ENCODE measurements at places on chromosomes 2 and 18. TPM values are rescaled to one million over a fixed set of nuclear protein-coding genes. Genes with fewer than 3 reads are reported as not detected.

The COPS9 gene
- total RNA-seq, result 85.9 TPM

The RAX gene
- total RNA-seq, result not detected

The MALL gene
- total RNA-seq, result 1.6 TPM

The EVA1A gene
- 89.2 TPM for total RNA-seq

The THOC1 gene
- total RNA-seq, result 27.2 TPM

The MOGAT1 gene
- not detected for total RNA-seq

The REG1A gene
- not detected for total RNA-seq

The GNLY gene
- total RNA-seq, result not detected

The PAX3 gene
- not detected for total RNA-seq

The KIAA2012 gene
- under 0.01 TPM for total RNA-seq

The ARHGEF4 gene
- 3.3 TPM for total RNA-seq

The GAL3ST2 gene
- not detected for total RNA-seq

The HOXD8 gene
- not detected for total RNA-seq

The SERPINB12 gene
- not detected for total RNA-seq

The SRD5A2 gene
- total RNA-seq, result not detected

The C1GALT1C1L gene
- total RNA-seq, result 0.28 TPM

The ALPG gene
- total RNA-seq, result not detected

The TUBA4B gene
- not detected for total RNA-seq

GRCh38 chr2:179250848-179251504 lies 13.7 kb downstream of the SESTD1 start:
- no peak for DNase-seq

GRCh38 chr2:237529452-237530402 lies 36.6 kb upstream of the PRLH start:
- no peak for DNase-seq

DNA sequence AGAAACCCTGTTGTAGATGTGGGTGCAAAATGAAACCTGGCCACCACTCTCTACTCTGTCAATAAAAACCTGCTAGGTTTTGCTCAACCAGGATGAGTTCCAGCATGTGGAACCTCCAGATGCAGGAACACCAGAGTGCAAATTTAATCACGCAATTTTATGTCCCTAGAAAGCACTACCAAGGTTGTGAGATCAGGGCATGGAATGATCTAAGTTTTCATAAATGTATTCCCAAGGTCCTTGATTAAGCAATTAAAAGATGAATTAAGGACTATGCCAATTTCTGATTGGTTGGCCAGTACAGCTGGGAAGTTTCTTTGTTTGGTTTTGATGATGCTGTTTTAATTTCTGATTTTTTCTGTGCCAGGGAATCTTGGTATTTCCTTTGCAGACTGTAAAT lies 179.2 kb downstream of the KCNS3 start:
- no peak for DNase-seq

- peak; percentile 49 for DNase-seq
These were observed 101.9 kb upstream of the CTDP1 start for GRCh38 chr18:79577451-79578395.

- no peak for DNase-seq
These were observed 119.7 kb downstream of the METTL4 start for GRCh38 chr18:2451556-2451955.

DNA sequence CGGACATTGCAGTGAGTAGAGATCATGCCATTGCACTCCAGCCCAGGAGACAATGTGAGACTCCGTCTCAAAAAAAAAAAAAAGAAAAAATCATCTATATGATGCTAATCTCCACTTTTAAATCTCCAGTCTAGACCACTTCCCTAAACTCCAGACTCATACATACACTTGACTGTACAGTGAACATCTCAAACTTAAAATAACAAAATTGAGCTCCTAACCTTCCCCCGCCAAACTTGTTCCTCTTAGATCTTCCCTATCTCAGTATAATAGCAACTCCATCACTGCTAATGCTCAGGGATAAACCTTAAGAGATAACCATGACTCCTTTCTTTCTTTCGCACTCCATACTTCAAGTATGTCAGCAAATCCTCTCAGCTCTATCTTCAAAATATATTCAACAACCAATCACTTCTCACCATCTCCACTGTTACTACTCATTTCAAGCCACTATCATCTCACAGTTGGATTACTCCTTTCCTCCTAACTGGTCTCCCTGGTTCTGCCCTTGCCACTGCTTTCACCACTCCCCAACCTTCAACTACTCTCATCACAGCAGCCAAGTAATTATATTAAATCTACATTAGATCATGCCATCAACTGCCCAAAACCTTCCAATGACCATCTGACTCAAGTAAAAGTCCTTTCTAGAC lies 12.0 kb downstream of the MEMO1 start:
- DNase-seq, result no peak

DNA sequence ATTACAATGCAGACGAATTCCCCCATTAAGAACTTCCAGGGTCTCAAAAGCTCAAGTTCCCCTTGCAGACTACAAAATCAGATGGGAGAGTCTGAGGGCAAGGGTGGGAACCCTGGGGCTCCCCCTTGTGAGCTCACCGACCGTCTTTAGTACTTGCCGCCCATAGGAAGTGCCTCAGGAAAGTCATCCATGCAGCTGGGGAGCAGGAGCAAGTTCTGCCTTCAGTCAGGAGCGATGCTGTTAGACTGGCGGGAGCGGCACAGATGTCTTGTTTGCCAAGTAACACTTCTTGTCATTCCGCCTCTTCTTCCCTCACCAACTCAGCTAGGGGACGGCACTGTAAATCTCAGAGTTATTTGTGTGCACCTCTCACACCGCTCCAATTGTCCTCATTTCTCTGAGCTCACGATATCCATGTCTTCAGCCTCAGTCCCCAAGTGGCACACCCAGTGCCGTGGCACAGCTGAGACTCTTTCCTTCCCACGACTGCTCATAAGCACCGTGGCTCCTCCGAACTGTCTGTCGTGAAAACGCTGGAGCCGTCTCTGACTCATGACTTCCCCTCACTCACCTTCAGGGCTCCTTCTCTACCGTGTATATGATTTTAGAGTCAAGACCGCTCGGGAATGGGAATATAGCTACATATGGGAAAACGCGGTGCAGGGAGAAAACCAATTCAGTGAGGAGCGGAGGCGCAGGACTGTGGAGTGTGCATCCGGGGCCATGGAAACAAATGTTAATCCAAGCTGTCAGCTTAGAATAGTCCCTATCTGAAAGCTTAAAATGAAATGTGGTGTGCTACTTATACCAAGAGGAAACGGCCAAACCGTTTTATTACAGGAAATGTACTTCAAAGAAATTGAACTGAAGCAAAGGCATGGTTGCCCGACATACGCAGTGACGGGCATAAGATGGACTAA lies 34.0 kb downstream of the UXS1 start:
- DNase-seq, result no peak

DNA sequence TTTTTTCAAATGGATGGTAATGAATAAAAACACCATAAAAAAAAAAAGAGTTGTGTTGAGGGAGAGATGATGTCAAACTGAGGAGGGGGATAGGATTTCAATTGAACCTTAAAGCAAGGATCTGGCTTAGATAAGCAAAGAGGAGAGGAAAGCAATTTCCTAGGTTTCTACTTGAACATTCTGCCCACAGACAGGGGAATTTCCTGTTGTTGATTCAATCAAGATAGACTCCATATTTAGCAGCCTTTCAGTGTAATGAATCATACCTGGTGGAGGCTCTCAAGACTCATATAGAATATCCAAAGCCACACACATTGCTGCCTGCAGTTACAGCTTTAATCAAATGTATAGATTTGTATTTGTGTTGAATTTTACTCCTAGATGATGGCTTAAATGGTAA lies 294.4 kb upstream of the PIK3C3 start:
- DNase-seq, result no peak

DNA sequence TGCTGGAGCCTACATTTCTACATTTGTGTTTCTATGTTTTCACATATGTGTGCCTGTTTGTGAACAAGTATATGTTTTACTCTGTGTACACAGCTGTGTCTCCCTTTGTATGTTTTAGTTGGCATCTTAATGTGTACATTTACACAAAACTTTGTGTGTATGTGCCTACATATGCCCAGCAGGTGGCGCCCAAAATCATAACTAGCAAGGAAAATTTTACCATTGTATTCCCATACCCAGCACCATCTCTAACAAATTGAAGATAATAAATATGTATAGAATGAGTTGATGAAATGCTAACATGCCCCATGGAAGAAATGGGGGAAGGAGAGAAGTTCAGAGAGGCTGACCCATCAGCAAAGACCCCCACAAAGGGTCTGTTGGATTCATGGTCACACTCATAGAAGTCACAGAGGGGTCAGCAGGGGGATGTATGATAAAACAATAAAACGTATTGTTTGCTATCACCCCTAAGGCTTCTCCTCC lies 48.1 kb downstream of the PKDCC start:
- DNase-seq, result peak; percentile 83

GRCh38 chr2:16371751-16372150 lies 293.9 kb downstream of the CYRIA start:
- no peak for DNase-seq

DNA sequence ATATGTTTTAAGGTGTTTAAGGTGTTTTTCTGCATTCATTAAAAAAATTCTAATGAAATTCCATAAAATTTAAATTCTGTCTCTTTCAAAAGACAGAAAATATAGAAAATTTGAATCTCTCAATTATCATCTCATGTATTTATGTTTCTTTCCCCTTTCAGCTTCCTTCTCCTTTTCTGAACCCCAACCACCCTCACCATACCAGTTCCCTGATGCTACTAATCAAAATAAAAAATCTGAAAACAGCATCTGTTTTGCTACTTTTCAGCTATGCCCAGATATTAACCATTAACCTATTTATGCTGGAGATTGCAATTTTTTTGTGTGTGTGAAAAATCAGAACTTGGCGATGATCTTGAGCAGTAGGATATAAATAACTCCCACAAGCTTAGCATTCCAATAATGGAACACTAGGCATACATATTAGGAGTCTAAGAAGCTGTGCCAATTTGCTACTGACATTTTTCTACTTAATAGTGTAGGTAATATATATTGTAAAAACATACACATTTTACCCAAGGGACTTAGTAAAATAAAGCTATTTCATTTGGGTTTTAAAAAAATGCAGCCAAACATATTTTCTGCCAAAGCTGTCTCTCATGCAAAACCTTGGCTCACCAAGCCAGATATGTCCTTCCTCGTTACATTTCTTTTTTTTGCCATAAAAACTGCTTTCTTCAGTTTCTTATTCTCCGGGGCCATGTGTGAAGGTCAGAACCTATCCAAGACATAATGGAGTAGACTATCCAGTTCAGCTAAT lies 32.6 kb upstream of the AGPS start:
- no peak for DNase-seq

GRCh38 chr2:10610213-10610910 lies 79.4 kb downstream of the NOL10 start:
- DNase-seq, result no peak

DNA sequence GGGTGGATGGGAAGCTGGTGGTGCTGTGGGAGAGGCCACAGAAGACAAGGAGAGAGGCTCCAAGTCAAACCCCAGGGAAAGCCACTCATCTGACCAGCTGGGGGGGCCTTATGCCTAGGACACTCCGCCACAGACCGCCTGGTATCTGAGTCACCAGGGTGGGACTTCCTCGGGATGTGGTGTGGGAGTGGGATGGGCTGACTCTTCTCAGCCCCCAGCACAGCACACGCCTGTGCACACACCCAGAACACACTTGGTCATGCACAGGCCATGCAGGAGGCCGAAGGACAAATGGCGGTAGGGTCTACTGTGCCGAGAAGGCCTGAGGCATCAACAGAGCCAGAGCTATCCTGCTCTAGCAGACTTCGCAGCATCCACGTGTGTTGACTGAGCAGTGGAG lies 136.4 kb downstream of the INHBB start:
- DNase-seq, result no peak

DNA sequence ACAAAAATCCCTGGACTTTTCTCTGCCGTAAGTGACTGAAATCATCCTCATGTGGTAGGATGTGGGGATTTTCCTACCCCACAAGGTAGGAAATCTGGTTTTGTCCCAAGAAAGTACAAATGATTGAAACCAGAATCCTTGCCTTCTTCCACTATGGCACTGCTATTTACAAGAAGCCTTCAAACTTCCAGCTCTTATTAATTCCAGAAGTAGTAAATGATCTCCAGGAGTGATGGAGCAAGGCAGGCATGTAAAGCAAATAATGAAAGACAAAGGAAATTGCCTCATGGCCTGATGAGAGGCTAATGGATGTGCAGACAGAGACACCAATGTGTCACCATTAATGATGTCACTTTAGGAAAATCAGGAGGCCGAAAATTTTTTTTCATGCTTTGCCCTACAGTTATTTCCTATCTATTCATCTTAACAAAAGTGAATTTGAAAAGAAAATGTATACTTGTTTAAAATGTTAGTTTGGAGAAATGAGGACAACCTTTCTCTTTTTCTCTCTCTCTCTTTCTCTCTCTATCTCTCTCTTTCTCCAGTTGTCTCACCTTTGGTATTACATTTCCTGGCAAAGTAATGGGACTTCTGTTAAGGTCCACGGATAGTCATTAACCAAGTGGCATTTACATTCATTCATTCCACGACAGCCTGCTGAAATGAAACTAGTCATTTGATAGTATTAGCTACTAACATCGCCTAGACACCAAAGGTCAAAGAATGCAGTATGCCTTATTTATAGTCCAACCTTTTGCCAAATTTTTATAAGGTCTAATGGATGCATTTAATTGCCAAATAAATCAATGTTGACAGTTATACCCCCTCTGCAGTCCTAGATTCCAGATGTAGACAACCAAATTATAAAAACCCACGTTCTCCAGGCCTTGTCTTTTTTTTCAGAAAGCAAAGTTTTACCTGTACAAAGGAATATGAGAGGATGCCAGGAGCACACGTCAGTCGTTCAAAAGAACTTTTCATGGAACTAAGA lies 5.0 kb upstream of the EVA1A start:
- DNase-seq, result peak; percentile 10

DNA sequence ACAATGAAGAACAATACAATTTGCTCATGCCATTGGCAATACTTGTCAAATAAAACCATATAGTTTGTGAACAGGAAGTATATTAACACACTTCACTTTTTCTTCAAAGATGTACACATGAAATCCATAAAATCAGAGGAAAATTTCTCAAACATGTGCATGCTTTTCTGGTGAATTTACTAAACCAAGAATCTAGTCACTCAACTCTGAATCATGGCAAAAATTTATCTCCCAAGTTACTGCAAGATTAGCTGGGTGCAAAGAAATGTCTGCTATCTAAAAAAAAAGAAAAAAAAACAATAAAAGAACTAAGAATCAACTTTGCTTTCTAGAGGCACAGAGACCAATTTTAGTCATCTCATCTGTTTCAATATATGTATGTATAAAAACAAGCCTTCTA lies 419.2 kb downstream of the NR4A2 start:
- DNase-seq, result no peak

GRCh38 chr2:127659408-127660290 lies 13.7 kb downstream of the GPR17 start:
- DNase-seq, result no peak

GRCh38 chr2:39448169-39448502 lies 11.1 kb upstream of the MAP4K3 start:
- DNase-seq, result no peak

GRCh38 chr2:239815671-239816070 lies 209.5 kb downstream of the NDUFA10 start:
- no peak for DNase-seq
